Upper lobe of right lung (tissue), 1 donor: ENCODE measurements at places on chromosomes 3 and 15.

DNA sequence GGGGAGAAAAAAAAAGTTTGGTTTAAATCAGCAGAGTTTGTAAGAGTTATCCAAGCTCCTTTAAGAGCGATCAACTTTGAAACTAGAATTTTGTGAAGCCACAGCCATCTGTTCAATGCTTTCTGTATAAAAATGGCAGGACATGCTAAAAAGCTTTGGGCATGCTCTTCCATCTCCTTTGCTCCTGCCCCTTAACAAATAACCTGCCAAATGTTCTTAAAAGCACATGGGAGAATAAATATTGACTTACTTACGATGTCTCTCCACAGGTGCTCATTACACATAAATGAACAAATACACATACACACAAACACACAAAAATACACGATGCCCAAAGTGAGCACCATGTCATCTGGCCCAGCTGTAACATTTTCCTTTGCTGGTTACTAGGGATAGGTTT, 211.8 kb upstream of the DPH6 start:
- H3K36me3 ChIP-seq = no peaks in the 10 kb centered on the region
- H3K27me3 ChIP-seq = no peaks in the 10 kb centered on the region
- no peak for DNase-seq
- no peak overlapping the region for H3K27ac ChIP-seq
- no peak overlapping the region for H3K4me3 ChIP-seq
- no peaks in the 10 kb centered on the region for H3K4me1 ChIP-seq

DNA sequence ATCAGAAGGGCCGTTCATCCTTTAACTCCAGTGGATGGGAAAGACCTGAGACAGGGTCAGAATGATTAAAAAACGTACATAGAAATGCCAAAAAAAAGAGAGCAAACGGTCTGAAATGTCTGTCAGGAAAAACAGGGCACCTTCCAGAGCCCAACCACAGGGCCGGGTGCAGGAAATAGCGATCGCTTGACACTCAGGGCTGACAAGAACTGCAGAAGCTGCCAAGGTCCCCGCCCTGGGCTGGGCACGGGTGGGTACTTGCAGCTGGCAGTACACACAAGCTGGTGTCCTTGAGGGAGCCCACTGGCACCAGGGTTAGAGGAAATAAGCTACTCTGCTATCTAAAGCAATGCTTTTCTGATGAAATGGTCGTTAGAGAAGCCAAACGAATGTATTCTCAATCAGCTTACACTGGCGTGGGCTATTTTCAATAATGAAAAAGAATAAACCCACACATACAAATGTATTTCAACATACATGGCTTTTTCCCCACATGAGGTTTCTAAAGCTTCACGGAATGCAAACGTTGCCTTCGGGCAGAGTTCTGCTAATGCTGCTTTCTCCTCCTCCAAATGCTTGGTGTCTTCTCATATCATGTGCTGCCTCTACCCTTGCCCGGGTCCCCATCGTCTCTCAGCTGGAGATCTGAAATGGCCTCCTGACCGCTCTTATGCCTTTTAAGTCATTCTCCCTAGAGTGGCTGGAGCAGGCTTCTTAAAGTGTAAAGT, 15.6 kb downstream of the FRMD4B start:
- H3K27me3 ChIP-seq = no peaks in the 10 kb centered on the region
- DNase-seq = peak; percentile 87
- peaks cover 41% of the 10 kb centered on the region for H3K4me1 ChIP-seq
- H3K4me3 ChIP-seq = peak overlapping the region; percentile 23

GRCh38 chr3:45575386-45575923, 19.1 kb upstream of the LIMD1 start:
- no peaks in the 10 kb centered on the region for H3K36me3 ChIP-seq
- no peaks in the 10 kb centered on the region for H3K27me3 ChIP-seq
- H3K4me1 ChIP-seq = no peaks in the 10 kb centered on the region
- H3K4me3 ChIP-seq = no peak overlapping the region
- peak overlapping the region; percentile 74 for H3K27ac ChIP-seq

- no peak overlapping the region for H3K4me3 ChIP-seq
- no peak overlapping the region for H3K27ac ChIP-seq
- H3K4me1 ChIP-seq = no peaks in the 10 kb centered on the region
- no peaks in the 10 kb centered on the region for H3K36me3 ChIP-seq
- no peak for DNase-seq
- no peaks in the 10 kb centered on the region for H3K27me3 ChIP-seq
Measured at GRCh38 chr3:33791477-33792166, 6.8 kb upstream of the PDCD6IP start.

- H3K36me3 ChIP-seq = no peaks in the 10 kb centered on the region
- peaks cover 16% of the 10 kb centered on the region for H3K4me1 ChIP-seq
- no peak overlapping the region for H3K4me3 ChIP-seq
- no peaks in the 10 kb centered on the region for H3K27me3 ChIP-seq
- no peak for DNase-seq
Measured at GRCh38 chr15:98896002-98896721, 111.4 kb downstream of the PGPEP1L start.

DNA sequence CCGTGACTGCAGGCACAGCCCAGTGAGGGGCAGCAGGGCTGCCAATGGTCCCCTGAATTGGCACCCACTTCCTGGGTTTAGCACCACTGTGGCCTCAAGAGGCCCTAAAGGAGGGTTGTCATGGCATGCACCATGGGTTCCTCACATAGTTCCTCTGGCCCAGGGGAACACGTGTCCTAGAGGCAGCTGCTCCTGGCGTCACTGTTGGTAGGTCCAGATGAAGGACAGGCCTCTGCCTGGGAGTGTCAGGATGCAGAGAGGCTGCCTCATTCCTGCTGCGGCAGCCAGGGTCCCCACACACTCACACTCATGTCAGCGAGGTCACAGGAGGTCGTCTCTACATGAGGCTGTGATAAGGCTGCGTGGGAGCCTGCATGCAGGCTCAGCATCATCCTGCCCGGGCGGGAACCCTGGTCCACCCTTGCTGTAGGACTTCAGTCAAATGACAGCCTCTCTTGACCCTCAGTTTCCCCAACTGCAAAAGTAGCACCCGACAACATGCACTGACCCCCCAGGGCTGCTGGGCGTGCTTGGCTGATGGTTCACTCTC, 26.1 kb upstream of the SFMBT1 start:
- no peak for DNase-seq
- H3K27me3 ChIP-seq = no peaks in the 10 kb centered on the region
- peak overlapping the region; percentile 75 for H3K4me3 ChIP-seq
- peaks cover 10% of the 10 kb centered on the region for H3K4me1 ChIP-seq
